Activated T-cell treated with anti-CD3 and anti-CD28 coated beads, Interleukin-2, amount 50 U/mL, for 72 hours (primary cell): ENCODE measurements at places on chromosomes 2 and 18. TPM values are rescaled to one million over a fixed set of nuclear protein-coding genes. Genes with fewer than 3 reads are reported as not detected.

DNA sequence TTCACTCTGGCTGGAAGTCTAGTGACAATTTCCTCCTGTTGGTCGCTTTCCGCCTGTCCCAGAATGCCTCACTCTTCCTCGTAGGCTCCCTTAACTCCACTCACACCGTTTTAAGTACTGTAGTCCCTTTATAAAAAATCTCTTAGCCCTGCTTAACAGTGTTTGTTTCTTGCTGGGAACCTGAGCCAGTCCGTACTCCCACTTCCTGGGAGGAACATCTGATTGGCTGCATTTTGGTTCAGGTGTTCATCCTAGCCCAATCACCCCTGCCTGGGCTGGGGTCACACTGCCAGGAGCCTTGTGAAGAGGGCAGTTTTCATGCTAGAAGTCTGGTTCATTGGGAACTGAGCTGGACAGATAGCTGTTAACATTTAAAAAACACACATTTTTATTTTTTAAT, 25.6 kb upstream of the TOGARAM2 start:
- DNase-seq = no peak

- DNase-seq = no peak
Observed at GRCh38 chr2:237806334-237806733, 7.8 kb downstream of the RBM44 start.

DNA sequence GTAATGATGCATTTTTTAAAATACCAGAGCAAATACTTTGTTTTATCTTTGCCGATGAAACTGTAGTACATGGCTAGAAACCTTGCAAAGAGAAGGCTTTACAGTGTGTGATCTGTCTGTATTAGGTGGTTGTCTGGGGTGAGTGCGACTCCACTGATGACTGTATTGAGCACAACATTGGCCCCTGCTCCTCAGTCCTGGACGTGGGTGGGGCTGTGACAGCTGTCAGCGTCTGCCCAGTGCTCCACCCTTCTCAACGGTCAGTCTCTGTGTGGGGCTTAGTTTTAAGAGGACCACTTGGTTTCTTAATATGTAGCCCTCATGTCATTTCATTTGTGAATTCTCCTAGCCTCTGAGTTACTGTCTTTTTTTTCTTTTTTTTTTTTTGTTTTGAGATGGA, 17.4 kb upstream of the MOCOS start:
- no peak for DNase-seq

GRCh38 chr2:45721150-45721549, 69.7 kb downstream of the PRKCE start:
- DNase-seq = no peak

- DNase-seq = no peak
Observed at GRCh38 chr2:128503399-128504245, 185.0 kb upstream of the HS6ST1 start.

GRCh38 chr2:41741951-41742595, 305.7 kb upstream of the PKDCC start:
- no peak for DNase-seq

- DNase-seq = no peak
Observed at GRCh38 chr2:24410976-24411375, 50.6 kb upstream of the ITSN2 start.

GRCh38 chr2:239762655-239763269, 262.4 kb downstream of the NDUFA10 start:
- no peak for DNase-seq

DNA sequence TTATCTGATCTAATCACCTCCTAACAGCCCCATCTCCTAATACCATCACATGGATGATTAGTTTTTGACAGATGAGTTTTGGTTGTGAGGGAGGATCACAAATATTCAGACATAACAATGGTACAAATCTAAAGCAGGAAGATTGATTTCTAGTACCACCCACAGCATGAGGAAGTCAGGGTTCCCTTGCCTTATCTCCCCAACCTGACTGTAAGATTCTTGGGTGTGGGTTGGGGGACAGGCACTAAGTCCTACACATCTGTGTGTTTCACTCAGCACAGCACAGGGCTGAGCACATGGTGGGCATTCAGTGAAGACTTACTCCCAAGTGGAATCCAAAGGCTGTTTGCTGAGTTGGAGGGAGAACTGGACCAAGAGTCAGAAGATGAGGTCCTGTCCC, 93.8 kb upstream of the CXCR4 start:
- DNase-seq = no peak

GRCh38 chr2:113351375-113352355, 72.9 kb upstream of the PAX8 start:
- DNase-seq = no peak

The AGPS gene
- 44.6 TPM for total RNA-seq

The MC5R gene
- not detected for total RNA-seq

The TMEM163 gene
- 0.12 TPM for total RNA-seq

The DPP4 gene
- total RNA-seq = 37.6 TPM

The NR4A2 gene
- 36.1 TPM for total RNA-seq

The CD28 gene
- total RNA-seq = 177 TPM

The SLC30A3 gene
- total RNA-seq = 1.5 TPM

The SFTPB gene
- not detected for total RNA-seq
